SJCRH30 (cell line): ENCODE measurements at places on chromosomes 12 and 14. TPM values are rescaled to one million over a fixed set of nuclear protein-coding genes. Genes with fewer than 3 reads are reported as not detected.

The SFSWAP gene
- 28.7 and 32.6 TPM in 2 replicates for total RNA-seq

The PMCH gene
- not detected in 2 replicates for total RNA-seq

The LAG3 gene
- total RNA-seq: 0.16 TPM in 1 of 2 replicates, not detected in the other

The KRT6C gene
- total RNA-seq: not detected in 2 replicates

The SLC4A8 gene
- total RNA-seq: under 0.01 and 0.08 TPM in 2 replicates

The HSPB8 gene
- total RNA-seq: 2.9 and 3.3 TPM in 2 replicates

- peak; percentile 83 for DNase-seq
Observed at GRCh38 chr12:91406920-91407341, 224.3 kb upstream of the DCN start.

GRCh38 chr14:72777636-72778035, 116.3 kb downstream of the DPF3 start:
- DNase-seq: no peak

GRCh38 chr12:58916921-58917511, 3.3 kb downstream of the LRIG3 start:
- peak; percentile 82 for DNase-seq

DNA sequence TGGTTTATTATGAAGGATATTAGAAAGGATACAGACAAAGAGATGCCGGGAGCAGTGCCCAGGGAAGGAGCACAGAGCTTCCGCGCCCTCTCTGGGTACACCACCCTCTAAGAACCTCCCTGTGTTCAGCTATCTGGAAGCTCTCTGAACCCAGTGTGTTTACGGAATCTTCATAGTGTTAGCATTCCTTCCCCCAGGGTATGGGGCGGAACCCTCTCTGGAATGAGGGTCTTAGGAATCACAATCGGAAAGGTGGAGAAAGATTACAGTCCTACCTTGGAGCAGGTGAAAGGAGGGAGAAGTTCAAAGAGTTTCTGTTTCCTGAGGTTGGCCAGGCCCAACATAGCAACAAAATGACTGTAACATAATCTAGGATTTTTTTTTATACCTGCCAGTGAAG, 6.8 kb upstream of the NUDT4 start:
- DNase-seq: no peak

DNA sequence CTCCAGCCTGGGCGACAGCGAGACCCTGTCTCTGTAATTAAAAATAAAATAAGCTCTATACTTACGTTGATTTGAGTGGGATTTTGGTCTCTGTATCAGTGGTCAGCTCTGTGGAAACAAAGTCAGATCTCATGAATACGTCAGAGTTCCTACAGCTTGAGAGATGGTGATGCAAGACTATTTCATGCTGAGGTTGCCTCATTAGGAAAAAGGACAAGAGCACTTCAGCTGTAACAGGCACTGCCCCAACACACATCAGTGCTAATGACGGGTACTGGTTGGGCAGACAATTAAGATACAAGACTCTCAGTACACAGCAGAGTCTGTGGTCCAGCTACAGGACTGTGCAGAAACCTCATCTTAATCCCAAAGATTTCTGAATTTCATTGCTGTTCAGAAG, 246.4 kb upstream of the AMIGO2 start:
- no peak for DNase-seq

- no peak for DNase-seq
Observed at GRCh38 chr12:43309959-43310358, 242.0 kb downstream of the ADAMTS20 start.

GRCh38 chr14:22563987-22564386, 25.0 kb downstream of the DAD1 start:
- no peak for DNase-seq

DNA sequence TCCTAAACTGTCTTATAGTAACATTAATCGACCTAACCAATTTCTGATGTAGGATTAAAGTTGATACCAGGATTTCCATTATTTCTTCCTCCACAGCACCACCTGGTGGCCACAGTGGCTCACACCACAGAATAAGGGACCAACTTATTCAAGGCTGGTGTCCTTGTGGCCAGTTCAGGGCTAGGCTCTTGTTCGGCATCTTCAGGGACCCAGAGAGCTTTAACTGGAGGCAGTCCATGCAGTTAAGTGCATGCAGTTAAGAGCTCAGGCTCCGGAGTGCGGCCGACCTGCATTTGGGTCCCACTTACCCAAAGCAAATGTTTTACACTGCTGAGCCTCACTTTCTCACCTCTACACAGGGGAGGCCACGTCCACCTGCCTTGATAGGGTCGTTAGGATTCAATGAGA, 42.0 kb upstream of the GPR68 start:
- DNase-seq: peak; percentile 81

DNA sequence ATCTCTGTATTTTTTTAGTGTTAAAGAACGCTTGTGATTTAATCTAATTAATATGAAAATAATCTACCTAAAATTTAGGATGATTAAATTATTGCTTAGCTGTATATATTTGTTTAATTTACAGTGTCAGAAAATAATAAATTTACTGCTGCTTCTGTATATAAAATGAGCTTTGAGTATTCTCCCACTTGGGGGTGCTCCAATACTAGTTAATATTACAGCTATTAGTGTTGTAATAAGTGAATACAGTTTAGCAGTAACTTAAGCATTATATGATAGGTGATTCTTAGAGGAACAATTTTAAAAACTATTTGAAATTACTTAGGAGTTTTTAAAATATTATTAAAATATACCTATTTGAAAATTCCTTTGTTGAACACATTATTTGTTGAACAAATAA, 62.2 kb downstream of the PAPOLA start:
- DNase-seq: no peak

- DNase-seq: no peak
Observed at GRCh38 chr14:55127460-55127951, 1.5 kb upstream of the LGALS3 start.

DNA sequence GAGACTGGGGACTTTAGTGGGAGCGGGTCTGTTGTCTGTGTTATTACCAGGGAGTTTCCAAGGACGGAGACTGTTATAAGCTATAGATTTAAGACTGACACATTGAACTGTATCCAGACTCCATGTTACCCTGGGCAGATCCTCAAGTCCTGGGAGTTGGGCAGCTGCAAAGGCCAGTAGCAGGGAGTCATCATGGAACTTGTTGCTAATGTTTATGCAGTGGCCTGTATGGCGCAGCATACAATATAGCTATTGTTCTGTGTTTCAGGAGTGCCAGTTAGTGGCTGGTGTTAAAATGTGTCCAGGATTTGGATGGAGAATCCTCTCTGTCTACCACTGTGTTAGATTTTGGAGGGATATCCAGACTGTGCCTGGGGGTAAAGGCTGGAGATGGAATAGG, 31.7 kb downstream of the SMOC1 start:
- peak; percentile 87 for DNase-seq

- DNase-seq: no peak
Observed at GRCh38 chr14:55965851-55966250, 152.4 kb upstream of the PELI2 start.

DNA sequence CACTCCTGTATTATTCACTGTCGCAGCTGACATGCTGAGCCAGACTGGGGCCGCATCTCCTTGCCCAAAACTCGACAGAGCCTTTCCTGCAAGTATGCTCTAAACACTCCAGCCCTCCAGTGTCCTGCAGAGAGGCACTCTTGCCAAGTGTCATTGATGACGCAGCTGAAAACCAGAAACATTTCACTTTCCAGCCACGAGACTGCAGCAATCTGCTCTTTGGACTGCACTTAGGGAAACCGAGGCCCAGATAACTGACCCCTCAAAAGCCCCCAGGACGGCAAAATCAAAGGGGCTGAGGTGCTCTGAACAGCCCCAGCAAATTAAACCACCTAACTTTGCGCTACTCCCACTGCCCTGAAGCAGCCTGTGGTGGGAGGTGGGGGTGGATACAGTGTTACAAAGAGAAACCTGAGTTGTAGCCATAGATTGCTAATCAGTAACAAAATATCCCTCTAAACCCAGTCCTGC, 2.6 kb downstream of the CCDC85C start:
- no peak for DNase-seq
